ENCODE measurements at places on chromosomes 4 and X.

DNA sequence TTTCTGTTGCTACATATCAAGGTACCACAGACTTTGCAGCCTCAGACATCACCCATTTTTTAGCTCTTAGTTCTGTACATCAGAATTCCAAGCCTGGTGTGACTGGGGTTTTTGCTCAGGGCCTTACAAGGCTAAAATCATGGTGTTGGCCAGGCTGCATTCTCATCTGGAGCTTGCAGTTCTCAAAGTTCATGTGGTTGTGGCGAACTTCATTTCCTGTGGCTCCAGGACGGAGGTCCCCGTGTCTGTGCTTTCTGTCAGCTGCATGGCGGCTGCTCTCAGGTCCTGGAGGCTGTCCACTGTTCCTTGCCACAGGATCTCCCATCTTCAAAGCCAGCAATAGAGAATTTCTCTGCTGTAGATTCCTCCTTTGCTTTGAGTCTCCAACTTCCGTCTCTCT lies 157.4 kb downstream of the STIM2 start:
- DNase-seq, result no peak

- no peak for DNase-seq
Measured at GRCh38 chr4:113835005-113835404, 73.5 kb upstream of the CAMK2D start.

DNA sequence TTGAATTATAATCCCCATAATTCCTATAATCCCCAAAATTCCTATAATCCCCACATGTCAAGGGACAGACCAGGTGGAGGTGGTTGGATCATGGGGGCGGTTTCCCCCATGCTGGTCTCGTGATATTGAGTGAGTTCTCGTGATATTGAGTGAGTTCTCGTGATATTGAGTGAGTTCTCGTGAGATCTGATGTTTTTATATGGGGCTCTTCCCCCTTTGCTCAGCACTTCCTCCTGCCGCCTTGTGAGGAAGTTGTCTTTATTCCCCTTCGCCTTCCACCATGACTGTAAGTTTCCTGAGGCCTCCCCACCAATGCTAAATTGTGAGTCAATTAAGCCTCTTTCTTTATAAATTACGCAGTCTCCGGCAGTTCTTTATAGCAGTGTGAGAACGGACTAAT lies 36.6 kb upstream of the GPR78 start:
- DNase-seq, result no peak

GRCh38 chr4:3287972-3288570 lies 4.8 kb upstream of the RGS12 start:
- no peak for DNase-seq
